Renal pelvis (tissue), 12 donors: ENCODE measurements at places on chromosomes 2 and 18. TPM values are rescaled to one million over a fixed set of nuclear protein-coding genes. Genes with fewer than 3 reads are reported as not detected.

- DNase-seq: no peak
Observed at GRCh38 chr2:86441392-86441881, 266 bp downstream of the KDM3A start.

GRCh38 chr2:69589973-69590652 is 53.4 kb downstream of the AAK1 start:
- no peak for DNase-seq

- no peak for DNase-seq
Observed at GRCh38 chr2:37870829-37871228, 54.3 kb upstream of the RMDN2 start.

GRCh38 chr2:174122185-174122584 is 126.1 kb downstream of the OLA1 start:
- no peak for DNase-seq

DNA sequence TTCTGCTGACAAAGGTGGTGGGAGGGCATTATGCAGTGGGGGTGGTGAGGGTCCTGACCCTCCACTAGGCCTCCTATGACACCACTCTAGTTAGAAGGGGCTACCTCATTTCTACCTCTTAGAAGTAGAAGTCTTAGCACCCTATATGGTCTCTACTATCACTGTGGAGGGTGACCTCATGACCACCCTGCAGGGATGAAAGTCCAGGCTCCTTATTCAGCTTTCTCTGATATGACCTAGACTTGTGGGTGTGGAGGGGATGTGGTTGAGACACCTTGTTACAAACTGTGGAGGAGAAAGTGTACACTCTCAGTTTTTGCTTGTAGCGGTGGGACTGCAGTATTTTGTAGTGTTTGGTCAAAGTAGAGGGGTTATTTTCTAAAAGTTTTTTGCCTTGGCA is 18.6 kb downstream of the TMEM182 start:
- no peak for DNase-seq

GRCh38 chr2:45067859-45068570 is 58.8 kb upstream of the SIX2 start:
- peak; percentile 70 for DNase-seq

- no peak for DNase-seq
Observed at GRCh38 chr2:230658877-230659652, 53.6 kb upstream of the CAB39 start.

SLC11A1 gene
- polyA plus RNA-seq: 0.87 TPM

CNTNAP5 gene
- polyA plus RNA-seq: not detected

EIF5B gene
- 76.2 TPM for polyA plus RNA-seq

TEX44 gene
- not detected for polyA plus RNA-seq

PIK3C3 gene
- 66.5 TPM for polyA plus RNA-seq
